ENCODE measurements at places on chromosomes 5 and 9. TPM values are rescaled to one million over a fixed set of nuclear protein-coding genes. Genes with fewer than 3 reads are reported as not detected.

- no peak overlapping the region for H3K4me3 ChIP-seq
- H3K27me3 ChIP-seq, result no peaks in the 10 kb centered on the region
- DNase-seq, result no peak
- no peaks in the 10 kb centered on the region for H3K4me1 ChIP-seq
These were observed 6.6 kb downstream of the IDNK start for GRCh38 chr9:83629433-83630104.

DNA sequence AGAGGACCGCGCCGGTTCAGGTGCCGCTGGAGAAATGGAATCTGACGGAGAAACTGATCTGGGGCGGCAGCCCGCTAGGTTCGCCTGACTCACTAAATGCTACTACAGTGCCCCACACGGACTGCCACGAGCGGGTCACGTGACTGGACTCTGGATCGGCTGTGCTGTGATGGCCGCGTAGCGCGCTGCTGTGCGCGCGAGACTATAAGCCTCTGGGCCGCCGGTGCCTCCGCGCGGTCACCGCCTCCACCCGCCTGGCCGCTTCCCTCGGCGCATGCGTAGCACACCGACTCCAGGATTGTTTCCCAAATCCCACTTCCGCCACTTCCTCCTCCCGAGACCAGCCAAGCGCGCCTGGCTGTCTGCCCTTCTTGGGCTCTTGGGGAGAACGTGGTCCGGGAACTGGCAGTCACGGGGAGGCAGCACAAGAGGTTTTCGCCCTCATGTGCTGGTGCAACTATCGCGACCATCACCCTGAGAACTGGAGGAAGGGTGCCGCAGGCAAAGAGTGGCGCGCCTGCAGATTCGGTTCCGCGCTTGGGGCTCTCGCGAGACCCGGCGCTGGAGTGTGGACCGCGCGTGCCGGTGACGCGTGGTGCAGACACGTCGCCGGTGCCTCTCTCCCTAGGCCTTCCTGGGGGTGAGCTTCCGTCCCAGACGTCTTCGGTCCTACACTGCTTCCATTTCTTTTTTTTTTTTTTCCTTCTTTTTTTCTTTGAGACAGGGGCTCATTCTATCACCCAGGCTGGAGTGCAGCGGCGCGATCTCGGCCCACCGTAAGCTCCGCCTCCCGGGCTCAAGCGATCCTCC, 35.8 kb upstream of the GLDC start:
- H3K4me3 ChIP-seq, result peak overlapping the region; percentile 53
- no peaks in the 10 kb centered on the region for H3K36me3 ChIP-seq
- H3K27ac ChIP-seq, result peak overlapping the region; percentile 97
- no peaks in the 10 kb centered on the region for H3K27me3 ChIP-seq

The DND1 gene
- 1.8 TPM for total RNA-seq

The SIT1 gene
- total RNA-seq, result not detected
